ENCODE measurements at places on chromosomes 11 and 22.

GRCh38 chr11:10498426-10499250, 42.3 kb downstream of the RNF141 start:
- ATAC-seq = no peak

- ATAC-seq = no peak
These were observed 11.7 kb upstream of the GLYATL1 start for GRCh38 chr11:58927393-58928106.

- no peak for ATAC-seq
These were observed 192.5 kb upstream of the SNX19 start for GRCh38 chr11:131108760-131109159.

GRCh38 chr11:113647108-113647507, 59.0 kb downstream of the TMPRSS5 start:
- ATAC-seq = no peak

GRCh38 chr11:34638897-34639296, 18.0 kb downstream of the EHF start:
- no peak for ATAC-seq

DNA sequence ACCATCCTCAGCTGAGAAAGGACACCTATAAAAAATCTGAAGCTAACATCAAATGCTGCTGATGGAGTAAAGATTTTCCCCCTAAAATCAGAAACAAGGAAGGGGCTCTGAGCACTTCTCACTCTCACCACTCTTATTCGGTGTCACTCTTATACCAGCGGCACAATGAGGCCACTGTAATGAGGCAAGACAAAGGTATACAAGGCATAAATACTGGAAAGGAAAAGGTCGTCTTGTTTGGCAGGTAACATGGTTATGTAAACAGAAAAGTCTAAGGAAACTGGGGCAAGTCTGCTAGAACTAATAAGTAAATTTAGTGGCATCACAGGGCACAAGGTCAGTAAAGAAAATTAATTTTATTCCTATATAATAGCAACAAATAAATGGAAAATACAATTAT, 8.1 kb upstream of the MOB2 start:
- ATAC-seq = no peak

DNA sequence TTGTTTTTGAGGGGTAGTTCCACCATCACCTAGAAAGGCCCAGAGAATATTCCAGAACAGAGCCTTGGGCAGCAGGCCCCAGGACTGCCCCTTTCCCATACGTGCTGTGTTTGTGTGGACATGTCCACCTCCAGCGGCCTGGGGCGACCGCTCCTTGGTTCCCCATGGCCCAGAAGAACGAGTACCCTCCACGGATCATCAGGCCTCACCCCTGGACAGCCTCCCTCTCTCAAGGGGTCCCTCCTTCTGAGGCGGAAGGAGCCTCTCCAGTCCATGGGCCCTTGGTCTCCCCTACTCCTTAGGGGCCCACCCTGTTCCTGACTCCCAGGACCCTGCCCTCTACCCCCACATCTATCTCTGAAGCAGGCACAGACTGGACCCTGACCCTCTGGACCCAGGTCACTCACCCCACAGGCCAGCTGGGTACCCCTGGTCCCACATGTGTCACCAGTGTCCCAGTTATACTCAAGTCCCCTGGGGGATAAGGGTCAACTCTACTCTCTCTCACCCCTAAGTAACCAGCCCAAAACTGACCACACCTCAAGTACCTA, 32.6 kb downstream of the IGLL5 start:
- peak; percentile 3 for ATAC-seq

GRCh38 chr11:126660321-126660720, 304.8 kb downstream of the ST3GAL4 start:
- no peak for ATAC-seq

DNA sequence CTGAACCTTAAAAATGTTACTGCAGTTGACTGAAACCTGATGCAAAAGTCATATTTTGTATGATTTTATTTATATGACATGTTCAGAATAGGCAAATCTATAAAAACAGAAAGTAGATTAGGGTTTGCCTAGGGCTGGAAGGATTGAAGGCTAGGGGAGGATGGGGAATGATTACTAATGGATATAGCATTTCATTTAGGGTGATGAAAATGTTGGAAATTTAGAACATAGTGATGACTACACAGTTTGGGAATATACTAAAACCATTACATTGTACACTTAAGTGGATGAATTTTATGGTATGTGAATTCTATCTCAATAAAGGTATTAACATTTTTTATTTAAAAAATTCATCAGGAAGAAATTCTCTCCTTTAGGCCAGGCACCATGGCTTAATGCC, 22.9 kb upstream of the PAFAH1B2 start:
- ATAC-seq = no peak

DNA sequence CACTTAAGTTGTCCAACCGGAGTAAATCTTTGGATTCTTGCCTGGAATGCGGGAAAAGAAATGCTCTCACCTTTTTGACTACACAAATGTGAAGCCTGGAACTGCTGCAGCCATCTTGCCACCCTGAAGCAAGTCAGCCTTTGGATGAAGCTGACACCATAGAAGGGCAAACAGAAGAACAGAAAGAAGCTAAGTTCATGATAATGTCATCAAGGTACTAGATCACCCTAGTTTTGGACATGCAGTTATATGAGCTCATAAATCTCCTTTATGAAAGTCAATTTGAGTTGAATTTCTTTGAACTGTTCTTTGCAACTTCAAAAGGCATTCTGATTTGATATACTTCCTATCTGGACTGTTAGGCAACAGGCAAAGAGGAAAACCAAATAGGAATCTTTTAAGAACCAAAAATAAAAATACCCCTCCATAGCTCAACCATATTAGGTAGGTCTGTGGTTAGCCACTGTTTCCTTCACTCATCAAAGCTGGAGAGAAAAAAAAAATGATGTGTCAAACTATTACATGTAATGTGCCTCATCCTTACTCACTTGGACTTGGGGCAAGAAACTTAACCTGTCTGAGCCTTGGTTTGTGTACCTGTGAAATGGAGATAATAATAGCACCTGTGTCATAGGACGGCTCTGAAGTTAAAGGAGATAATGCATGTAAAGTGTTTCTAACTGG, 91.9 kb downstream of the WT1 start:
- ATAC-seq = no peak

DNA sequence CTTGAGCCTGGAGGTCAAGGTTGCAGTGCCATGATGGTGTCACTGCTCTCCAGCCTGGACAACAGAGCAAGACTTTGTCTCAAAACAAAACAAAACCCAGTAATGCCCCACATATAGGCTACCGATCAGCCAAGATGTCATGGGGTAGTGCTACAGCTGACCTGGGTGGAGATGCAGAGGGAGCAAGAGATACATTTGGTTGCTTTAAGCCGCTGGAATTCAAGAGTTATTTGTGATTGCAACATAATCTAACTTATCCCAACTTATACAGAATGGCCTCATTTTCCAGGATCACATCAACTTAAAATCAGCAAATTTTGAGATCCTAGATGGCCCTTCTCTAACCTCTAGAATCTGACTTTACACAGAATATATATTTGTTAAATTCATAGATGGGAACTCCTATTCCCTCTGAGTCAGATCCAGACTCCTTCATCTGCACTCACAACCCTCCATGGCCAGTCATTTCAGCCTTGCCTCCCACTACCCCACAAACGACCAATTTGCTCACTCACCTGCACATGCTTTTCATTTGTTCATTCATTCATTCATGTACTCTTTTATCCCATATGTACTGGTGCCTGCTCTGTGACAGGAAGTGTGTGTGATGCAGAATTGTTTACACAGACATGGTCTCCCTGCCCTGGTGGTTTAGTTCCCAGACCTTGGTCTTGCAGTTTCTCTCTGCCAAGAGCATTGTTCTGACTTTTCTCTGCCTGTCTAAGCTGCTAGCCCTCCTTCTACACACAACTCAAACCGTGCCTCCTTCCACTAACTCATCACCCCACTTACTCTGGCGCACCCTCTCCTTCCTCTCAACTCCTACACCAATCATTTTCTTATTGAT, 24.1 kb upstream of the APLNR start:
- no peak for ATAC-seq

All from stimulated activated memory B cell treated with anti-CD40 and anti-IgM and Interleukin-4, amounts not matched to agents 10 μg/mL and 1 μg/mL and 100 μg/mL, for 72 hours (primary cell).